ENCODE measurements at places on chromosomes 4 and X.

- DNase-seq, result no peak
Measured at GRCh38 chr4:1990348-1990645, 18.5 kb downstream of the NELFA start.

DNA sequence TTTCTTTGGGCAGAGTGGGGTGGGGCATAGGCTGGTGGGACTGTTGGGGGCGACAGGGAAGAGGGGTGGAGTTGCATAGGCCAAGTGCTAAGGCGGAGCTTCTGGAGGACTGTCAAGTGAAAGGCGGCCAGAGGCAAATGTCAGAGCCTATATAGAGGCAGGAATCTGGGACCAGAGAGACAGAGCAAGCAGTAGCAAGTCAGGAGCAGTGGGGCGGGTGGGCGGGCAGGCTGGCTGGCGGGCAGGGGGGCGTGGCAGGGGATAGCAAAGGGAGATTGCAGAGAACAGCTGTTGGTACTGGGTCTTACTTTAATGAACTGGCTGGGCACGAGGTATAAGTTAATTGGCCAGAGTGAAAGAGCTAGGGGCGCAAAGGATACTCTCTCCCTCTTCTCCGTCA is 89.8 kb downstream of the RTL9 start:
- no peak for DNase-seq

DNA sequence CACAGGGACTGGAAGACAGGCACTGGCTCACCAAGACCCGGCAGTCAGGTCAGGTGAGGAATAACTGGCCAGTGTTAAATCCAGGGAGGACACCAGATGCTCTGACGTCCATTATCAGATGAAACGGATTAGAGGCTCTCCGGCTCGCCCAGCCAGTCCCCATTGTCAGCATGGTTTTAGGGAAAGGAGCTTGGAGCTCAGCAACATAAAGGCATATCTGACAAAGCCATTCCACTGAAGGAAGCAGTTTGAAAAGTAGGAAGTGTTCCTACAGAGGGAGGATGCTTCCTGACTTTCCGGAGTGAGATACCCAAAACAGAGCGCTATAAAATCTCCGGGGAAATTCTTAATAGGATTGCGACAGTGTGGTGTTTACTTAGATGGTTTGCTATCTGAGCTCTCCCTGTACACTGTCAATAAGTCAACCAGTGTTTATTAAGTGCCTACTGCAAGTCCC is 14.8 kb downstream of the NDNF start:
- no peak for DNase-seq

DNA sequence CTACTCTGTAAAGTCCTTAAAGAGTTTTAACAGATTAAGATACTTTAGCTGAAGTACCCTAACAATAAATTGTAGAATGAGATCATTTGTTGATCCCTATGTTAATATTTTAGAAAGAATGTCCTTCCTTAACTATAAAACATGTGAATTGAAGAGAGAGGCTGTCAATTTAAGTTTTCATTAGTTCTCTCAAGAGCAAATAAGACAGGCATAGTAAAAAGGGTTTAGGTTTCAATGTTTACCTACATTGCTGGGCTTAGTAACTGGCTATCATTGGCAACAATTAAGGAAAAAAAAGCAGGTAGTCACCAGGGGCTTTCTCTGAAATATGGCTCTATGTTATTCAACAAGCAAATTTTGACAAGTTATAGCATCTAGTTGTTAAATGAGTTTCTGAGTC is 91.5 kb downstream of the ATRX start:
- no peak for DNase-seq

DNA sequence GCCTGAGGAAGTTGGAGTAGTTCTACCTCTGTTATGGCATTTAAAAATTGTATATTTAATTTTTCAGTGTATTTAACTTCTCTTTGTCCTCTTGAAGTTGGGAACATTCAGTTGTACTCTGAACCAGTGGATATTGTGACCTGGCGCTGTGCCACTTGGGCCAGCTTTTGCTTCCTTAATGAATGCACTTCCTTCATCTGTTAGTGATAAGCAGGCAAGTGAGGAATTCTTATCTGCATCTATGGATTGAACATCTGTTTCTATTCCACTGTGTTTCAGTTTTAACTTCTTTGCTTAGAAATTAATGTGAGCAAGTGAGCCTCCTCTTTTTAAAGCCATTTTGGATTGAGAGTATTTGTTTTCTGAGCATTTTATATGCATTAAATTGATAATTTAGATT is 128.3 kb downstream of the UCHL1 start:
- no peak for DNase-seq

DNA sequence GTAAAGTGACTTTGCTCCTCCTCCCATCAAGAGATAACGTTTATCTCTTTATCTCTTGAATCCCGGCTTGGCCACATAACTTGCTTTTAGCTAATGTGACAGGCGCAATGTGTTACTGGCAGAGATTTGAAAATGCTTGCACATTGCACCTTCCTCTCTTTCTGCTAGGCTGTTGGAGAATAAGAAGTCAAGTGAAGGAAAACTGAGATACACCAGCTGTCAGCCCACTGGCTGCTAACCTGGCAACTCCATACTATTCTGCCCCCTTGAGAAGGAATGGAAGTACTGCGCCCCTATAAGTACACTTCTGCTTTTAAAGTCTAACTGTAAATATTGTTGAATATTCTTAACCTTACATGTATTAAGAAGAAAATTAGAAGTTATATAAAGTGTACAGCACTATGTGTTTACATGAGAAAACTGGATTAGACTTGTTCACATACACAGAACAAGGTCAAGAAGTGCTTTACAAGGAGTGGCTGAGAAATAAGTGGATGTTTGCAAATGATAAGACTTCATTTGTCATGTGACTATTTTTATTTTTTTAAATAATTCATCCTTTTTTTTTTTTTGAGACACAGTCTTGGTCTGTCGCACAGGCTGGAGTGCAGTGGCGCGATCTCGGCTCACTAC is 424.5 kb upstream of the CTSO start:
- DNase-seq, result no peak

DNA sequence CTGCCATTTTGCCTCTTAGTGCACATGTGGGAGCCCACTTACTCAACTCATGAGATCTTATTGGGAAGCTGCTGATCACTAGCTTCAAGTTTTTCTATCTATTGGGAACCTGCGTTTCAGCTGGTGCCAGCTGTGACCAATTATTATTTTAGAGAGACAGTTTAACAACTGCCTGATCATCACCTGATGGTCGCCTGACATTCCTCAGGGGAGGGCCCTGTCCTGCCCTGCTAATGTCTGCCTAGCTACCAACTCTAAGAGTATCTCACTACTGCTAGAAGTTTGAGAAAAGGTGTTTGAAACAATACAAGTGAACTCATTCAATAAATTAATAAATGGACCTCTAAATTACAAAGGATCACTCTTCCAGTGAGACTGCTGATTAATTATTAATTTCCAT is 95.5 kb downstream of the PCDH7 start:
- DNase-seq, result no peak

- no peak for DNase-seq
Measured at GRCh38 chrX:79412166-79412565, 45.0 kb upstream of the ITM2A start.

DNA sequence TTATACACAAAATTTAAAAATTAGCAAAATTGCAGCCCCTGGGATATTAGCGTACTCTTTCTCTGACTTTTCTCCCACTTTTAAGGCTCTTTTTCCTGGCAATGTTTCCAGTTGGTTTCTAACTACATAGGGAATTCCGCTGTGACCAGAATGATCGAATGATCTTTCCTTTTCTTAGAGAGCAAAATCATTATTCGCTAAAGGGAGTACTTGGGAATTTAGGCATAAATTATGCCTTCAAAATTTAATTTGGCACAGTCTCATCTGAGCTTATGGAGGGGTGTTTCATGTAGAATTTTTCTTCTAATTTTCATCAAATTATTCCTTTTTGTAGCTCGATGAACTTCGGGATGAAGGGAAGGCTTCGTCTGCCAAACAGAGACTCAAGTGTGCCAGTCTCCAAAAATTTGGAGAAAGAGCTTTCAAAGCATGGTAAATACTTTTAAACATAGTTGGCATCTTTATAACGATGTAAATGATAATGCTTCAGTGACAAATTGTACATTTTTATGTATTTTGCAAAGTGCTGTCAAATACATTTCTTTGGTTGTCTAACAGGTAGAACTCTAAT is 6.0 kb downstream of the ALB start:
- no peak for DNase-seq

DNA sequence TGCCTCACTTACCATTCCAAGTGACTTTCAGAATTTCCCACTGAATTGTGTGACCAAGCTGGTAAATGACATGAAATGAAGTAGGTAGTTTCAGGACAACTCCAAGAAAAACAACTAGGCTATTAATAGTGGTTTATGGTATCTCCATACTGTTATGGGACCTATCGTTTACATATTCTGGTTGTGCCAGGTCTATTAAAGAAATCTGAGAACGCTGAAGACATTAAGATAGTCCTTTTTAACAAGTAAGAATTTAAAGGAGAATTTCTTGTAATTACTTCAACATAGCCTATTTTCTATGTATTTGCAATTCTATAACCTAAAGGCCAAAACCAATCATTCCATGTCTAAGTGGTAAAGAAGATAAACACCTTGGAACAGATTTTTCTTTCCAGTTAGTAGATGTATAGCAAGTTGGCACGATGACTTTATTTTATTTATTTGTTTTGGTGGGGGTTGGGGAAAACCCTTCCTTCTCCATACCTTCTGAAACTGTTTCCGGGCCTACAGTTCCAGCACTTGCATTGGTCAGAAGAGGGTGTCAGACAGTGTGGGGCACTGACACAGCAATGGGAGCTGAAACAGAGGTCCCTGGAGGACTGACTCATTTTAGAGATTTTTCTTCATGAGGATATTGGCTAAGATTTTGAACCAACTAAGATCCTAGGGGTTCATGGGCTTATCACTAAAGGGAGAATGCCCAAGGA is 7.6 kb upstream of the DCLK2 start:
- DNase-seq, result no peak

DNA sequence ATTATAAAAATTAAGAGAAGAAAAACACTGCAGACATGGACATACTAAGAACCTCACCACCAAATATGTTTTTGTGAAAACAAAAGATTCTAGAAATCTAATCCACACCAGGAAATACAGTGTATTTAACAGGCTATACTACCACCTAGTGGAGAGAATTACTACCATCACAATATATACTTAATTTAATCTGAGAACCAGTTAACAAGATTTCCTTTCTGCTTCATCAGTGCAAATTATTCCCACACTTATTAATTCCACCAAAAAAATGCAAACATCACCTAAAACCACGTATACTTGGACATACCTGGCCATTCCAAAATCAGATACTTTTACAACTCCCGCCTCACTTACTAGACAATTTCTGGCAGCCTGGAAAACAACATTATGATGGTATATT is 7.0 kb upstream of the TXK start:
- DNase-seq, result no peak

DNA sequence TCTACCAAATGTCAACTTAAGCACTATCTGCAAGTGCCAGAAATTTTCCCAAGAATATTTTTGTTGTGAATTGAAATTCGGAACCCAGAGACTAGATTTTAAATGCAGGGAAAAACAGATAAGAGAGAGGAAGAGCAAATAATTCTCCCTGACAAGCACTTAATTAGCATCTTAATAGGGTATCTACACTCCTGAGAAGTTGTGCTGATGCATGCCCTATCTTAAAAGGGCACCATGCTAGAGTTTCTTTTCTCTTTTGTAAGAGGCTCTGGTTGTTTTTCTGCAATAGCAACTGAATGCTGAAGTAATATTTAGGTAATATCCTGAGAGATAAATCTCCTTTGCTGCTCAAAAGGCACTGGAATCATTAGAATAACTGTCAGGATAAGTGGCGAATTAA is 139.9 kb upstream of the UGT8 start:
- DNase-seq, result no peak

DNA sequence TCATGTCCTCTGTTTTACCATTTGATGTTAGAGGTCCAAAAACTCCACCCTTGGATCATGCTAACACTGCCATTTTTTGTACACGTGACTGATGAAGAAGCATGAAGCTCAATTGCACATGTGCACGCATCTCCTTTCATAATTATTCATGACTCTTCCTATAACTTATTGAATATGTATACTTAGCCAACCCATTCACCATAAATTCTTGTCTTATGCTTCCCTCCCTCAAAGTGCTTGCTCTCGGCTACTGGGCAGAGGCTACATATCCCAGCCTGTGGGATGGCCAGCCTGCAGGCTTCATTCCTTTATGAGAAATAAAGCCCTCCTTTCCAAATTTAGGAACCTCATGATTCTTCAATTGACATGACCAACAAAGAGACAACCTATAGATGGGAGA is 17.5 kb upstream of the BMP15 start:
- DNase-seq, result no peak

- DNase-seq, result no peak
Measured at GRCh38 chrX:300334-300733, 18.3 kb downstream of the GTPBP6 start.

GRCh38 chr4:72209600-72209999 is 177.8 kb downstream of the NPFFR2 start:
- no peak for DNase-seq

DNA sequence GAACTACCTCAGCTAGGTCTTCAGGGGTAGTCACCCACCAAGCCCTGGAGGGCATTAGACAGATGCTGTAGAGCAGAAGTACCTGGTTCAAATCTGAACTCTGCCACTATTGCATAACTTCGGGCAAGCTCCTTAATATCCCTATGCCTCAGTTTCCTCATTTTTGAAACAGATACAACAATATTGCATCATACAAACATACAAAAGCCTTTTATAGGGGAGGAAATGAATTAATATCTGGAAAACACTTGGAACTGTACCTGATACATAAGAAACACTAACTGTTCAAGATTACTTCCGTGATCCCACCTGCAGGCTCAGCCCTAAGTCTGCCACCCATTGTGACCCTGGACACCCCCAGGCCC is 166.1 kb downstream of the EFNB1 start:
- no peak for DNase-seq

- no peak for DNase-seq
Measured at GRCh38 chrX:828411-828959, 197.9 kb downstream of the SHOX start.

DNA sequence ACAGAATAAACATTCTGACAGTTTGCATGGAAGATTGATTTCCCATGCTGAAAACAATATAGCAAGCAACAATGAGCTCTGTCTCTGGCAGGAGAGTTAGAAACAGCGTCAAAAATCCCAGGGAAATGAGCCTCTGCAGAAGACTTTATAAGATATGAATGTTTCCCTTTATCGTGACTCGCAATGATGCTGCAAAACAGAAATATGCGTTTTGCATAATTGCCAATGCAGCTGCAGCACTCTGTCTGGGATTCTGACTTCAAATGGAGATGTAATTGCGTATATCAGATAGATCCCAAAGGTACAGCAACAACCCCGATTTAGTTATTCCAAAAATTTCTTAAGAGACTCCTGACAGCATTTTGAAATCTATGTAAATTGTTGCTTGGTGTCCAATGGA is 702.4 kb upstream of the EPHA5 start:
- no peak for DNase-seq

GRCh38 chrX:31115398-31115797 is 43.6 kb upstream of the FTHL17 start:
- no peak for DNase-seq

DNA sequence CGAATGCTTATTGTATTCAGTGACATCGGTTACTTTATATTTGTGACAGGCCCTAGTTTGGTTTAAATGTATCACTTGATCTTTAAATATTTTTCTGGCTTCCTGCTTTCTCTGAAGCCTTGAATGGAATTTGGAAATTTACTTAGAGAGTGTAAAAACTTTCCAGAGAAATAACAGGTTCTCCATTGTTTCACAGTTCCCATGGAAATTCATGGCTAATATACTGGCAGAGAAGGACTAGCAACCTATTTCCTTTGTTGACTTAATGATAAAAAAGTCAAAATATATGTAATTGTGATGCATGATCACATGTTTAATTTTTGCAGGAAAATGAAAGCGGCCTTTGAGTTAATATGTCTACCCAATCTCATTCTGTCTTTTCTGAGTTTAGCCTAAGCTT is 13.2 kb downstream of the NEIL3 start:
- DNase-seq, result no peak
